ENCODE measurements at places on chromosomes 11 and 22.

- no peak for DNase-seq
These were observed 56.0 kb downstream of the DCUN1D5 start for GRCh38 chr11:103035791-103036434.

GRCh38 chr11:280706-281485, 2.7 kb downstream of the NLRP6 start:
- DNase-seq = no peak

DNA sequence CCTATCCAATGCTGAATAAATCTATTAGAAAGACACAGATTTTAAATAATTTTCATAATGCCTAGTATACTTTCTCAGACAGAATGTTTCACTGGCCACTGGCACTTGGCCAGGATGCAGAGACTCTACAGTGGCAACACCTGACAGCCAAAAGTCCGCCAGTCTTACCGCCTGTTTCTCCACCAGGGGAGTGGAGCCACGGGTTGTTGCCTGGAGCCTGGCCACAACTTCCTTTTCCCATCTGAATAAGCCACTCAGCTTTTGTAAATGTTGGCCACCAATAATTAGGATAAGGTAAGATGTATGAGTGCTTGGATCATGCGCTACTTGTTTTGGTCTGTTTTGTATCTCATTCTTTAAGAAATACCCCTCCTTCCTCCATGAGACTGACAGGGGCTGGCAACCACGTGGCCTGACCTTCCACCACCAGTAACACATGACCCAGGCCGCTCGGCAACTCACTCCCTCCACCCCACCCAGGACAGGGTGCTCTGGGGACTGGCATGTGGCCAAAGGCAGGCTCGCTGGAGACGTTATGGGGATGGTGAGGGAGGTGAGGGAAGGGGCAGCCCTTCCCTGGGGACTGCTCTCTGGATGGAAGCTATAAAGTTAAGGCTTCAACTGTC, 93.0 kb upstream of the BID start:
- peak; percentile 79 for DNase-seq

DNA sequence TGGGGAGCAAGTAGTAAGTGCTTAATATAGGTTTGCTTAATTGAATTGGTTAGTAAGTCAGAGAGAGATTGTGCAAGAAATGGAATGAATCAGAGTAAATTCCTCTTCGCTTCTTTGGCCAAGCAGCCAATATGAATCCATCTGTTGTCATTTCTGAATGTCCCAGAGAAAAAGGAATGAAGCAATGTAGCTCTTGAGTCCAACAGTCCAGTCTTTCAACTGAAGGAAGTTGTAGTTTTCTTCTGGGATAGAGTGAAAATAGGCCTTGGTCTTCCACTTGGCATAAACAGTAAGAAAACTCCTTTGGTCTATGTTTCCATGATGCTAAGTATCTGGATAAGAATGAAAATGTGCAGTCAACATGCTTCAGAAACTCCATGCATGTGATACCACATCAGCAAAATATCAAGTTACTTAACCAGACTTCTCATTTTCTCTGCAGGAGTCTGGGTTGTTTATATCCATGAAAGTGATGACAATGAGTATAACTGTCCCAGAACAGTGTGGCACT, 1.8 kb upstream of the FIBIN start:
- DNase-seq = no peak

DNA sequence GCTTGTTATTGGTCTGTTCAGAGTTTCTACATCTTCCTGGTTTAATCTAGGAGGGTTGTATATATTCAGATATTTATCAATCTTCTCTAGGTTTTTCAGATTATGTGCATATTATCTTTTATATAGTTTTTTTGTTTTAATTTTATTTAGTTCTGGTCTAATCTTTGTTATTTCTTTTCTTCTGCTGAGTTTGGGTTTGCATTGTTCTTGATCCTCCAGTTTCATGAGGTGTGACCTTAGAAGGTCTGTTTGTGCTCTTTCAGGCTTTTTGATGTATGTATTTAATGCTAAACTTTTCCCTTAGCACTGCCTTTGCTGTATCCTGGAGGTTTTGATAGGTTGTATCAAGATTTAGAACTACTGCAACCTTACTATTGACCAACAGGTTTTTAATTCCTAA, 117.7 kb downstream of the VPREB1 start:
- DNase-seq = no peak

GRCh38 chr11:115623021-115623451, 118.8 kb upstream of the CADM1 start:
- peak; percentile 85 for DNase-seq

- DNase-seq = no peak
These were observed 730 bp downstream of the LMNTD2 start for GRCh38 chr11:559712-560304.

GRCh38 chr11:35030716-35031213, 108.2 kb upstream of the CD44 start:
- DNase-seq = peak; percentile 35

- DNase-seq = no peak
These were observed 25.1 kb downstream of the RNF185 start for GRCh38 chr22:31185056-31185455.

- DNase-seq = no peak
These were observed 983.5 kb downstream of the BRD1 start for GRCh38 chr22:48844056-48844675.

DNA sequence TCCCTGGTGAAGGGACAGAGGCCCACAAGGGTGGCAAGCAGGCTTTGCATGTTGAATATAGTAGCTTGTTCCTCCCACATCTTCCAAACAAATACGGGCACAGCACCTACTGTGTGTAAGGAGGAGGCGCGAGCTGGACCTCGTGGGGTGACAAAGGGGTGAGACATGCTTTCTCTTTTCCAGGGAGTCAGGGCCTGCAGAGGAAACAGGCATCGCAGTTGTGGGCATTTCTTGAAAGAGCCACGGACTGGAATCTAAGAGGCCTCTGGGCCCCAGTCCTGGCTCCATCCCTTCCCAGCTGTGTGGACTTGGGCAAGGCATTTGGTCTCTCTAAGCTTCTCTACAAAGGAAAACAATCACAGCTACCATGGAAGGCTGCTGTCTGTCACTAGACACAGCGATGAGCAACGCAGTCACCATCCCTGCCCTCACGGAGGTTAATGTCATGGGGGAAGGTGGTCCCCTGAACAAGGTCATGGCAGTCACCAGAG, 13.0 kb upstream of the CDC42EP1 start:
- no peak for DNase-seq

- DNase-seq = no peak
These were observed 7.2 kb upstream of the FLRT1 start for GRCh38 chr11:64028398-64029115.

GRCh38 chr11:77677138-77677537, 39.5 kb upstream of the CLNS1A start:
- no peak for DNase-seq

DNA sequence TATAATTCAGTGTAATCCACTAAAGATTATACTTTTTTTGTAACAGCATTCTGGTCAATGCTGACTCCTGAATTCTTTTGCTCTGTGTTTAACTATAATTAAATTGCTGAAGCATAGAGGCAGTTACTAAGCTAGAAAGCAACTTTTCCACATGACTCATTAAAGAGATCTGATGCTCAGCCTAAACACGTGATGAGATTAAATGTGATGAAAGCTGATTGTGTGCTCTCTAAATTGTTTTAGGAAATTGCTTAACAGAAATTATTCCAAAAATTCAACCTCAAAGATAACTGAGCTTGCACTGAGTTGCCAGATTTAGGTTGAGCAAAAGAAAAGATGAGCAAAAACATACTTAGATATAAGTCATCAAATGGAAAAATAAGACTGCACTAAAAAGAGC, 1033.6 kb downstream of the FAM181B start:
- no peak for DNase-seq

DNA sequence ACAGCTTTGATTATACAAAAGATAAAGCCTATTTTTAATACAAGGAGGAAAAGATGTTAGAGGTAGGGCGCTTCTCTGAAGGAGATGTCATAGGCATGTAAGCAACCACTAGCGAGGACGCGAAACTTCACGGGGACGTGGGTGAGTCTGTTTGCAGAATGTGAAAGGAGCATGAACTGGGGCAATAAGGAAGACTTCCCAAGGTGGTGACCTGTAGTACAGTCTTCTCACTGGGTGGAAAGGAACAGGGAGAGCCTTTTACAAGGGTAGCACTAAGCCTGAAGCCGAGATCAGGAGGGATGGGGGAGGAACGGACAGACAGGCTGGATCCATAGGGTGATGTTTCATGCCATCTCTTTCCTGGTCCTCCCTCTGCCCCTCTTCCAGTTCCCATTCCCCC, 10.0 kb upstream of the MICAL2 start:
- DNase-seq = no peak

DNA sequence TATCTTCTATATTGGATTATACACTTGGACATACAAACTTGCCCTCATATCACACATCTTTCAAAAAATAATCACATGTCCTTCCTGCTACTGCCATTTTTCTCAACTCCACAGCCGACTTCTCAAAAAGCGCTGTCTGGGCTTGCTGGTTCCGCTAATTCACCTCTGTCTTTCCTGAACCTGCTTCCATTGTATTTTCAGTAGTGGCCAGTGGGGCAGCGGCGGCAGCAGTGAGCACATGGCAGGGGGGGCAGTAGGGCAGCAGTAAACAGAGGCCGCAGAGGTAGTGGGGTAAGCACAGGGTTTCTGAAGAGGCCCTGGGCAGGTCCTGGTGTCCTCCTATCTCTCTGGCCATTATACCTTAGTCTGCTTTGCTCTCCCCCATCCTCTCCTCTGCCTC, 126.3 kb downstream of the RRAS2 start:
- no peak for DNase-seq

DNA sequence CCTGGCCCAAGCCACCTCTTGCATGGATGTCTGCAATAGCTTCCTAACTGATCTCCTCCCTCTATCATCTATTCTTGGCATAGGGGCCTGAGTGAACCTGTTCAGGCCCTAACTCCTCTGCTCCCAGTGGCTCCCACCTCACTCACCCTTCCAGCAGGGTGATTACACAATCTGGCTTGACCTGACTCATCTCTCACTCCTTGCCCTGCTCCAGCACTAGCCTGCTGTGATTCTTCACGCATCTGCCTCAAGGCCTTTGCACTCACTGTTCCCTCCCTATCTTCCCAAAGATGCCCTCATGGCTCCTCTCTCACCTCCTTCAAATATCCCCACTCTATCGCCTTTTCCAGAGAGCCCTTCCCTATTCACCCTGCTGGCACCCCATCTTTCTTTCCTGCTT, 10.5 kb downstream of the SCN4B start:
- DNase-seq = no peak

DNA sequence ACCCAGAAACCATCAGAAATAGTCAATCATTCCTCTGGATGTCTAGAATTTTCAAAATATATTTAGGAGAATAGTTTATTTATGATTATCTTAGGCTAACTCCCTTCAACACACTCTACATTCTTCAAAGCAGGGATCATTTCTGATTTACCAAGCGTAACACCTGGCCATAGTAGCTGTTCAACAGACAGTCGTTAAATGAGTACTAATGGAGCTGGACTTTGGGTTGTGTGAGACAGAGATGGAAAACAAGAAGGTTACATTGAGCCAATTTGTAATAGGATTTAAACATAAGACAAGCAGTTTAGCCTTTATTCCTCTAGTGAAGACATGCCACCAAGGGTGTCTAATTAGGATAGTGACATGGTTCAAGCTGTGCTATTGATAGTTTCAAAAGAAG, 129.2 kb upstream of the ANO3 start:
- no peak for DNase-seq

Measured in left ventricle myocardium inferior (tissue), 1 donor.